ENCODE measurements at places on chromosomes 13 and 19.

DNA sequence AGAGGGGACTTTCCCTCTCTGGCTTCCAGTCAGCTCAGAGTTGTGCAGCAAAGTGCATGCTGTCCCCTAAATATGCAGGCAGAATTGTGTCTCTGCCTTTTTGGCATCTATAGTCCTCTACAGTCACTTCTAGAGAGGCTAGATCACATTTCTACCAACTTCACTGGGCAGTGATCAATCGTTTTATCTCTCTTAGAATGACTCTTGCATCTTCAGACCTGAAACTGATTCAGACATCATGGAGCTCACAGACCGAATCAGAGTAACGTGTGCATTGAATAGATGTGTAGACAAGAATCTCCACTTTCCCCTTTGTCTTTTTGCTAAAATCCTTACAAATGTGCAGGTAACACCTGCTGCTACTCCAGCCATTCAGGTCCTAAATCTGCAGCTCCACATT, 6.2 kb downstream of the ZNF253 start:
- no peak for DNase-seq

DNA sequence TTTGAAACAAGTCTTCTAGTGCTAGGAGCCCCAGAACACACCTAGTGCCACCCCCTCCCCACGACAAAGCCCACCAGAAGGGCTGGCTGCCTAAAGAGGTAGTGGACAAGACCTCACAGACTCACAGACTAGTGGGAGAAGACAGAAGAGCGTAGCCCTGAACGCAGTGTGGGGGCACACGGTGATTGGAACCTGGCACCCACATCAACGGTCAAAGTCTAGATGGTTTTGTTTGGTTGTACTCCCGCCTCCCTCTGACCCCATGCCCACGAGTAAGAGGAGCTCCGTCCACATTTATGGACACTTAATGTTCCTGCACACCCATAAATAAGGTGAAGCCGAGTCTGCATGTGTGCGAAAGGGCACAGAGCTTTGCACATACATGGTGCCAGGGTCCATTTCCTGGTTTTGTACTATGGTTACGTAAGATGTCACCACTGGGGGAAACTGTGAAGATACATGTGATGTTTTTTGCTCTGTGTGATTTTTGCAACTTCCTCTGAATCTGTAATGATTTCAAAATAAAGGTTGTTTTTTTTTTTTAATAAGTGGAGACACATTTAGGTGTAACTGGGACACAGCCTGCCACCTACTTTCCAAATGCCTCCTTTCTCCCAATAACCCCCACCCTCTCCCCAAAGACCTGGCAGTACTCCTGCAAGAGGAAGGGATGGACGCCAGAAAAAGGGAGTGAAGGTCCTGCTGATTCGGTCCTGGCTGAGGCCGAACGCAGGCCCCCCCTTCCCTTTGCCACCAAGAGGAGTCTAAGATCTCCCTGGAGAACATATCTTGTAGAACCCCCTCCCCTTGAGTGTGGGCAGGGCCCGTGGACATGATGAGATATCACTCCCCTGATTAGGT, 72.8 kb downstream of the GNG7 start:
- DNase-seq, result no peak

DNA sequence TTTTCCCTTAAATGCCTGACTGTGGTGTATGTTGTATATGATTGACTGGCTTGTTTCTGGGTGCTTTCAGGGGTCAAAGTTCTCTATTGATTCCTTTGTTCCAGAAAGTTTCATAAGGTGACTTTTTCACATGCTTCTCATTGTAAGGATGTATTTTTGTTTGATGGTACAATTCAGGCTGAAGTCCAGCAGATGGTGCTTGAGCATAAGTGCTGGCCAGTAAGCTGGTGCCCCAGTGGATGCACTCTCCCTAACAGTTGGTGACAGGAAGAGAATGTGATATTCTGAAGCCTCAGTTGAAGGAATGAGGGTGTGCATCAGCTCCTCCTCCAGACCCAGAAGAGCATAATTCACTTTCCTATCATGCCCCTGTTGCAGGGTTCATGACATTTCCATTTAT, 1941.6 kb upstream of the PRR20A start:
- no peak for DNase-seq

GRCh38 chr19:4802711-4803110, 11.2 kb downstream of the FEM1A start:
- DNase-seq, result no peak

GRCh38 chr13:23561261-23561660, 9.0 kb upstream of the TNFRSF19 start:
- DNase-seq, result no peak

DNA sequence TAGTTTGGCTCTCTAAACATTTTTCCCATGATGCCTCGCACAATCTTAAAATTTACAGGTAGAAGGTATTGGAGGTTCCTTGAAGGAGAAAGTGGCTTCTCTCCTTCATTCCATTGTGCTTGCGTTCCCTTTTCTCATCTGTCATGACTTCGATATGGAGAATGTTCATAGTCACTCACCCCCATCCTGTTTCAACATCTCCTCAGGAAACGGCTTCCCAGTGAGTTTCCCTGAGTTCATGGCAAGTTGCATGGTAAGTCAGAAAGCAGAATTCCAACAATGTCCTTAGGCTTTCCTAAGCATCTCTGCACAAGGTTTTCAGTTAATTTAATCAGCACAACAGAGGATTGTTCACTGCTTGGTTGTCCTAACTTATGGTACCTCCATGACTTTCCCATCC, 581.8 kb upstream of the SLITRK5 start:
- DNase-seq, result no peak

DNA sequence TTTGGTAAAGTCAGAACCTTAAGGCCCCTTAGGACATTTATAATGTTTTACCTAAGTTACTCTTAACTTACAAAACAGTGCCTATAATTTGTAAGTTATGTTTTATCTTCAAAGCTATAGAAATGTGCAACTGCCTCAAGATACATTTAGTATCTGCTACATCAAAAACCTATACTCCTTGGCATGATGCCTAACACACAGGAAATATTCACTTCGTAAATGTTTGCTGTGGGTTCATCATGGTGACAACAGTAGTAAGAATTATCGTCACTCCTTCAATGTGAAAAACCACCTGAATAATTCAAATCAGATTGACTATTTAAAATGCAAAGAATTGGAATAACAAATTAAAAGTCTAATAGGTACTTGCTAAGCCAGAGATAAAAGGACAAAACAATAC, 184.1 kb downstream of the DIAPH3 start:
- no peak for DNase-seq

DNA sequence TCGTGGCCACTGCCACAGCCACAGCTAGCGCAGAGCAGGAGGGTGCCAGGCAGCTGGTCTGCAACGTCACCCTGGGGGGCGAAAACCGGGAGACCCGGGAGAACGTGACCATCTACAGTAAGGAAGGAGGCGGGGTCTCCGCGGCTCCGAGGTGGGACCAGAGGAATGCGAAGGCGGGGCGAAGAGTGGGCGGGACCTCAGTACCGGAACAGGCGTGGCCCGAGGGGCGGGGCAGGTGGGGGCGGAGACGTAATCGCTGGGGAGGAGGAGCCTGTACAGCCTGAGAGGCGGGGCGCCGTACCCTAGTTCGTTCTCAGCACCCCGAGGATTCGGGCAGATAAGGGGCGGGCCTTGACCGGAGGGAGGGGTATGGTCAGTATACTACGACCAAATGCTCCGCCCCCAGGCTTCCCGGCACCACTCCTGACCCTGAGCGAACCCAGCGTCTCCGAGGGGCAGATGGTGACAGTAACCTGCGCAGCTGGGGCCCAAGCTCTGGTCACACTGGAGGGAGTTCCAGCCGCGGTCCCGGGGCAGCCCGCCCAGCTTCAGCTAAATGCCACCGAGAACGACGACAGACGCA, 2.5 kb downstream of the ICAM5 start:
- peak; percentile 79 for DNase-seq

DNA sequence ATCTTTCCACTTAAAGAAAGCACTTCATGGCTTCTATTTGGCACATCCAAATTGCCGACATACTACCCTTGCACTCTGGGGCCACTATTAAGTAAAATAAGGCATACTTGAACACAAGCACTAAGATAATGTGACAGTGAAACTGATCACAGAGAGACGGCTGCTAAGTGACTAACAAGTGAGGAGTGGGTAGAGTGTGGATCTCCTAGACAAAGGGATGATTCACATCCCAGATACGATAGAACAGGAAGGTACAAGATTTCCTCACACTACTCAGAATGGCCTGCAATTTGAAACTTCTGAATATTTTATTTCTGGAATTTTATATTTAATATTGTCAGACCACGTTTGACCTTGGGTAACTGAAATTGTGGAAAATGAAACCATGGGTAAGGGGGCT, 1721.8 kb upstream of the SPRY2 start:
- DNase-seq, result no peak

GRCh38 chr13:62906469-62906868, 1490.8 kb upstream of the PCDH20 start:
- no peak for DNase-seq

- peak; percentile 89 for DNase-seq
Observed at GRCh38 chr19:35557539-35558399, 5.7 kb downstream of the ATP4A start.

- DNase-seq, result no peak
Observed at GRCh38 chr13:43732726-43733125, 54.0 kb downstream of the ENOX1 start.

DNA sequence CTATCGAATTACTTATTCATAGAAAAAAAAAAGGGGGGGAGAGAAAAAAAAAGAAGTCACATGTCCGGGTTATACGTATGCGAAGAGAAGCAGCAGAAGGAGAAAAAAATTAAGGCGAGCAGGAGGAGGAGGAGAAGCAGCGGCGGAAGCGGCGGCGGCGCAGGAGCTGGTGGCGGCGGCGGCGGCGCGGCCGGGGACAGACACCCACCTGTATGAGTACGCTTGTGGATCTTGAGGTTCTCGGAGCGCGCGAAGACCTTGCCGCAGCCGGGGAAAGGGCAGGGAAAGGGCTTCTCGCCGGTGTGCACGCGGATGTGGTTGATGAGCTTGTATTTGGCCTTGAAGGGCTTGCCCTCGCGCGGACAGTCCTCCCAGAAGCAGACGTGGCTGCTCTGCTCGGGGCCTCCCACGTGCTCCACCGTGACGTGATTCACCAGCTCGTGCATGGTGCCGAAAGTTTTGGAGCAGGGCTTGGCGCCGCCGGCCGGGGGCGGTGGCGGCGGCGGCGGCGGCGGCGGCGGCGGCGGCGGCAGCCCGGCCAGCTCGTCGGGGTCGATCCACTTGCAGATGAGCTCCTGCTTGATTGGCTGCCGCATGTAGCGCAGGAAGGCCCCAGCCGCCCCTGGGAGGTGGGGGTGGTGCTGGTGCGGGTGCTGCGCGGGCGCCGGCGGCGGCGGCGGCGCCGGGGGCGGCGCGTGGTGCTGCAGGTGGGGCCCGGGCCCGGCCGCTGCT, 1.5 kb downstream of the ZIC5 start:
- DNase-seq, result no peak

DNA sequence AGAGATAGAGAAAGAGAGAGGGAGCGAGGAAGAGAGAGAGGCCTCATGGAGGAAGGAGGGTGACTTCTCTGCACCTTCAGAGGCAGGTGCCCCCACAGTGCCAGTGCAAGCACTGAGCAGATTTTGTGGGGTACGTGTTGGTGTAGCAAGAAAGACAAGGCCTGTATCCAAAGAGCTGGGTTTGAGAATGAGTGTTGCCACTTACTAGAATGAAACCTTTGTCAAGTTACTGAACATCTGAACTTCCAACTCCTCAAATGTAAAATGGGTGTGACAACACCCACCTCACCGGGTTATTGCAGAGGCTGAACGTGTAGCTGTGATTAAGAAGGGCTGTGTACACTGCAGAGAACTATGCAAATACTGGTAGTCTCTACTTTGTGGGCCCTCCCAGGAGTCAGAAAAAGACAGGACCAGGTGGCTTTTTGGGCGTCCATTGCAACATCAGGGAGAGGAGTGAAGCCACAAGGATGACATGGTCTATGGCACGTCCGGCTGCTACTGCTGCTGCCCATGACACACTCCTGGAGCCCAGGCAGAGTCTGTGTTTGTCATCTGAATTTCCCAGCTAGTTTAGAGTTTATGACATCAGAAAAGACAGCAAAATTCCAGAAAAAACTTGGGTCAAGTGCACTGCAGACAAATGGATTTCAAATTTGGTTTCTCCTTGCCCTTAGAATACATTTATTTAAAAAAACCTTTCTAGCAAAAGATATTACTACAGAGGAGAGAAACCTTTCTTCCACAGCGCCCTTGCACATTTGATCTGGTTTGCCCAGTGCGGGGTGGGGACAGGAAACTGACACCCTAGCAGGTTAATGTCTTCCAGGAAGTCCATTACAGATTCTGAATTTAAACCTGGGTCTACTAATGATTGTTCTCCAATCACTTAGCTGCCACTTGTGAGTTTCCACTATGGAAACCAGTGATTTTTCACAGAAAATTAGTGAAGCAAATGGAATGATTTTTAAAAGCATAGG, 54.0 kb upstream of the ATP12A start:
- no peak for DNase-seq

DNA sequence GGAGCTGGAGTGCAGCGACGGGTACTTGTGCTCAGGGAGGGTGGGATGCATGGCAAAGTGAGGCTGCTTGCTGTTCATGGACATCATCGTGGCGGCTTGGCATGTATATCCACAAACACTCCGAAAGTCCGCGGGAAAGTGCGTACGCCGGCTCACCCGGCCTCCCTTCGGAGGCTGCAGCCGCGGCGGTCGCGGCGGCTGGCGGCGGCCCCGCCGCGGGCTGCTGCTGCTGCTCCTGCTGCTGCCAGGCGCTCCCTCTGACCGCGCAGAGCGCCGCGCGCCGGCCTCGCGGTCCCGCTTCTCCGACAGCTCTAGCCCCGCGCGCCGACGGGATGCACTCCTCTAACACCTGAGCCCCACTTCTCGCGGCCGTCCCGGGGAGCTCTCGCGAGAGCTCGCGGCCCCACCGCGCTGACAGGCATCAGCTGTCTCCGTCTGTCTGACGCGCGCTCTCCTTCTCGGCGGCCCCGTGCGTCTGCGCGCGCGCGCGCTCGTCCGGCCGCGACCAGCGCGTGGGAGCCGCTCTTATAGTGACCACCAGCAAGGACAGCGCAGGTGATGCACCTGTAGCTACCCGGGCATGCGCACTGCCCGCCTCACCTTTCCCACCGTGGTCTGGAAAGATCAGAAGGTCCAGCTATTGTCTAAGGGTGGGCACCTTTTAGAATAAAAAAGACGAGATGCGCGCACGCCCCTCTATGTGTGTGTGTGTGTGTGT, at the start of gene POU4F1:
Gene POU4F1 (minus strand): TSS at position 313 of the 718 bp plus-strand sequence. CDS start 226 bp downstream, at position 87.
- DNase-seq, result peak; percentile 99

DNA sequence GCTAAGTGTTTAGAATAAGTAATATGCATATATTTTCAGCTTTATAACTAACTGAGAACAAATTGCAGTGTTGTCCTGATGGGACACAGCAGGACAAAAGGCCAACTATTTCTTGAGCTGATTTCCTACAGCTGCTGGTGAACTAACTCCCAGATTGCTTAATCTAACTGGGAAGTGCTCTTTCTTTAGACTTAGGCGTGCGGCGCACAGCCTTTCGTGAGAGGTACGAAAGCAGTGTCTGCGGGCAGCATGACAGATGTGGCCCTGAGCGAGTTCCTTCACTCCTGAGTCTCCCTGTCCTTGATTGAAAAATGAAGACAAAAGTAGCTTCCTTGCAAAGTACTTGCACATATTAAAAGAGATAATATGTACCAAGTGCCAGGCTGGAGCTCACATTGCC, 47.3 kb upstream of the NPAS1 start:
- DNase-seq, result no peak

Data from NCI-H526 (cell line).